NB4 (cell line): ENCODE measurements at places on chromosomes 5 and 9.
A peak's percentile ranks its signal among the peaks of the same experiment; 100 is the strongest.

- DNase-seq, result no peak
These were observed 257.2 kb downstream of the KIF4B start for GRCh38 chr5:155270725-155271124.

- DNase-seq, result no peak
These were observed 228.5 kb downstream of the COMMD10 start for GRCh38 chr5:116313366-116313765.

DNA sequence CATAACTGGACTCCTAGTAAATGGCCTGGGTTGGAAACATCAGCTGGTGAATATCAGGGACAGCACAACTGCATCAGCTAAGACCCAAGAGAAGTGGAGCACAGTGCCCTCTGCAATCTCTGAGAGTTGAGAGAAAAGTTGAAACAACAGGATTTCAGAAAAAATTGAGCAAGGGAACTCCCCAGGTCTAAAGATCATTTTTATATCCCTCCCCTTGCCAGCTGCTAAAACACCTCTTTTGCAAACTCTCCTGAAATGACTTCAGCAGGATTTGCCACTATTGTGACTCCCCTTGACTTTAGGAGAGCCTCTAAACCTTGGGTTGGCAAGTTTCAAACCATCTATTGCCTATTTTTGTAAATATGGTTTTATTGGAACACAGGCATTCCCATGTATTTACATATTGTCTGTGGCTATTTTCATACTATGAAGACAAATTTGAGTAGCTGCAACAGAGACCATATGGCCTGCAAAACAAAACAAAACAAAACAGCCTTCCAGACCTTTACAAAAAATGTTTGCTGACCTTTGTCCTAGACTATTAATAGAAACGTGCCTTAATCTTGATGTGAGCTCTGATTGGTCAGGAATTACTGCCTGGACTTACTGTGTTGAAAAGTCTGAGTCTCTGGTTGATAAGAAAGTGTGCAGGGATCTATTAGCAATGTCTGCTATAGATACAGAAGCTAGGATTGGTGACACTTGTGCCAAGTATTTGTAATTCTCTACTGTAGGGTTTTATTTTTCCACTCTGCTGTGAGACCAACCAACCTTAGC, 37.7 kb upstream of the PLPPR1 start:
- no peak for DNase-seq

DNA sequence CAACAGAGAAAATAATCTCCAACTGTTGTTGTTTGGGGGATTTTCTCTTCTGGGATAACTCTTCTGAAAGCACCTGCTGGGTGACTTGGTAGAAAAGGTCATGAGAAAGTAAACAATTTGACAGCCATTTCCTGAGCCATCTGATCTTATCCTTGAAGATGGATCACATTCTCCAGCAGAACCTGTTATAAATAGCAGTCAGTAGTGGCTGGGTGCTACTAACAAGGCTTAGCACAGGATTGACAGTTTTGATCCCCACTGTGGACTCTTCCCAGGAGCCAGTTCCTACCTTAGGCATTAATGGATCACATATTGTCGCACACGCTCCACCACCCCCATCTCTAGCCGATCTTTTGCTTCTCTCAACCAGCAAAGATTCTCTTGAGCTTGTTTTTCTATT, 220.2 kb downstream of the PLK2 start:
- DNase-seq, result no peak

GRCh38 chr5:15819617-15820016, 319.6 kb downstream of the FBXL7 start:
- no peak for DNase-seq

DNA sequence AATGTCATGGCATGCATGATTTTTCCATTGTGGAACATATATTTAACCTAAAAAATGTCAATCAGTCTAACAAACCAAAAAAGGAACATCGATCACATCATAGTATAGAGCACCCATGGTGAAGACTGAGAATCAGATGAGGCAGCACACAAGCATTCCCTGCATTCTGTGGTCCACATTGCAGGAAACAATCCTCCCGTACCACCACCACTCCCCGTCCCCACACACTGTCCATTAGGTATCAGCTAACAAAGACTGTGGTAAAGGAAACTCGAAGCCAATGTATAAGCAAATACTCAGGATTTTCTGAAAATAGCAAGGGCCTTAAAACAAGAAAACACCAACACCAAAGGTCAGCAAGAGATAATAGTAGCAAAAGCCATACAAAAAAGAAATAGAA, 1104.4 kb upstream of the SEMA6A start:
- no peak for DNase-seq

- peak; percentile 88 for DNase-seq
These were observed 719 bp upstream of the ISCA1 start for GRCh38 chr9:86282979-86283535.

DNA sequence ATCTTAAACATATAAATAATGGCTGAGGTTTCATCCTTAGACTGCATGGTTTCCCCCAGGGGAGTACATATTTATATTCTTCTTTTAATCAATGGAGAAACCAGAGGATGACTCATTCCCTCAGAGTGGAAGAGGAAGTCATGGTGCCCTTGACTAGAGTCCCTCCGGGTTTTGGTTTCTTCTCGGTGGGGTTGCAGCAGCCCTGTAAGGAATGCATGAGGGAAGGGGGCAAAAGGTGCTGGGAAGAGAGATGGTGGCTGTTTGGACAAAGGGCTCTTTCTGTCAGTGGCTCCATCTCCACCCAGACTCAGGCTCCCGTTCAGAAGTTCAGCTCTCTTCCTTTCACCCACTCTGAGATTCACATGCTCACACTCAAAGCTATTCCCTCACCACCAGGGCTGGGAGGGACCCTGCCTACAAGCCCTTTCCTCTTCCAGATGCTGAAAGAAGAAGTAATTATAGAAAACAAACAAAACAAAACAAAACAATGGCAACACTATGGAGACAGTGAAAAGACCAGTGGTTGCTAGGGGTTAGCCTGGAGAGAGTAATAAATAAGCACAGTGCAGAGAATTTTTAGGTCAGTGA, 129.8 kb upstream of the IL12B start:
- DNase-seq, result peak; percentile 85

DNA sequence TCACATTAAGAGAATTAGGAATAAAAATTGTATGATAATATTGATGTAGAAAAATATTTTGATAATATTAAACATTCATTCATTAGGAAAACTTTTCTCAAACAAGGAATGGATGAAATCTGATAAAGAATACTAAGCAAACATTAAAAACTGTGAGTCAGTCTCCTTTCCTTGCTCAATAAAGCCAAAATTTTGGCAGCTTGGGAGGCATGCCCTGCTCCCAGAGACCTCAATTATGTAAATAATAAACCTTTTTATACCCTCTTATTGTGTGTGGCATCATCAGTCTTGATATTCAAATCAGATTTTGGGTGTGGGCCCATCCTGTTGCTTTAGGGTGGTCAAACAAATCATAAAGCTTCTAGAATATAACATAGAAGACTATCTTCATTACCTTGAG, 36.6 kb upstream of the CCL21 start:
- no peak for DNase-seq

- DNase-seq, result peak; percentile 40
These were observed 11.8 kb downstream of the ITGA1 start for GRCh38 chr5:52799358-52799982.

- no peak for DNase-seq
These were observed 23.4 kb downstream of the FLT4 start for GRCh38 chr5:180625791-180626660.

- no peak for DNase-seq
These were observed 149.0 kb downstream of the AOPEP start for GRCh38 chr9:94875300-94876020.

DNA sequence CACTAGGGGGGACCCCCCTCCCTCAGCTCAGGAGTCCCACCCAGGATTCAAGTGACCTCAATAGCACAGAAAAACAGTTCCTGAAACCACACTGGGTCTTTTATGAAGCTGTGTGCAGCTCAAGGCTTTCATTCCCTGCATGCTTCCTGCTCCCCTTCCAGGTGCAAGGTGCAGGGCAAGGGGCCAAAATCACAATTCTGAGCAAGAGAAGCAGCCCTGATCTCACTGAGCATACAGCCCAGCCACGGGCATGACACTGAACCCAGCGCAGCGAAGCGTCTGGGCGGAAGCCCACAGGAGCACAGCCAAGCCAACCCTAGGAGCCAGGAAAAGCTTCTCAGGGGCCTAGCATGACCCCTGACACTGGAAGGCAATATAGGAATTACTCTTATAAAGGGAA, 62.9 kb downstream of the IRX2 start:
- no peak for DNase-seq

DNA sequence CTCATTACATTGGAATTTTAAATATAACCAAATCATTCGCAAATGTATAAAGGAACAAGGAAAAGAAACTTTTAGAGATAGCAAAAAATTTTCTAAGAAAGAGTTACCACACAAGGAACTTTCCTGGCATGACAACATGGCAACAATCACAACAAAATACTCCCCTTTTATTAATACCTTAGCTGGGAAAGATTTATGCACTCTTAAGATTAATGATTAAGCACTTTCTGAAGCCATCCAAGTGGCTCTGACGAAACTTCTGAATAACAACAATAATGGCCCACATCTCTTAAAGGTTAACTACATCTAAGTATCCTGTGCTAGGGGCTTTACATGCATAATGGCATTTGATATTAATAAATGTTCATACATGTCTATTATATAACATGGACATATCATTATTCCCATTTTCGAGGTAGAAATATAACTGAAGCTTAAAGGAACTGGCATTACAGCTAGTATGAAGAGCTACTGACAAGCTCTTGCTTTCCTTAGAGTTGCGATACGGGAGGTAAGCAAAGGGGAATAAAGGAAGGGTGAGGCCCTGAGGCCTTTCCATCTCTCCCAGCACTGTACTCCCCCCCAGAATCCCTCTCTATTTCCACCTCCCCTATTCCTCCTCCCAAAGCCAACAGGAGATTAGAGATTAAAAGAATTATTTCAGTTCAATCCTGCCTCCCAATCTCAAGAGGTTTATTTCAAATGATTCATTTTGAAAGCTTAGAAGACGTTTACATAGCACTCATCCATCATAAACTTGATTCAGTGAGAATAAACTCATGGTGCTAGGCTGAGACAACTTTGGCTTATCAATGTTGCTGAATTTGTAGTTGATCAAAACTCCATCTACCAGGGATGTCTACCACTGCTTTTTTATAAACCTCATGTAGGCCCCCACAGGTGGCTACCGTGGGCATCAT, 9.6 kb downstream of the MTMR12 start:
- no peak for DNase-seq

GRCh38 chr9:110284211-110284844, 28.0 kb upstream of the TXN start:
- DNase-seq, result no peak

GRCh38 chr9:91119142-91119541, 242.6 kb downstream of the AUH start:
- no peak for DNase-seq

- DNase-seq, result peak; percentile 90
These were observed 1.0 kb upstream of the MCC start for GRCh38 chr5:113489299-113489698.

- DNase-seq, result no peak
These were observed 9.4 kb upstream of the RHOBTB3 start for GRCh38 chr5:95721582-95722295.

GRCh38 chr5:16315501-16315900, 135.9 kb upstream of the MARCHF11 start:
- DNase-seq, result no peak

DNA sequence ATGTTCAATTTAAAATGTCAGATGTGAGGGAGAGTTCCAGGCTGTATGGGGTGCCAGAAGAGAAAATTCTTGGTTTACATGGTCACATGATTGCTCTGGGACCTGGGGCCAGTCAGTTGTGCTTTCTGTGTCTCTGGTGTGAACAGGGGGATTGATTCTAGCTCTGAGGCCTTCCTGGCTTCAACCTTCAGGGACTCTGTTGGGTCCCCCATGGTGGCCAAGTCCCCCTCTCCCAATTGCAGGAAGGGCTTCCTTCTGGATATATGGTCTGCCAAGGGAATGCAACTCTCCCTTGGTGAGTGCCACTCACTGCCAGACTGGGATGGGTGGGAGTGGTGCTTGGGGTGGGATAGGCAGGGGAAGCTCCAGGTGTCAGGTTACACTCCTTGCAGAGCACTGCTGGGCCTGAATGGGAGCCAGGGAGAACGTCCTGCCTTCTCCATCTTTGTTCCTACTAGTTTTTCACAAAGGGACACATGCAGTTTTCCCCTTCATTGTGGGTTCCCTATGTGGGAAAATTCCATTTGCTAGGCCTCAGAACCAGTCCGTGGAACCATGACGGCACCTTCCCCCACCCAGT, 153.2 kb downstream of the MELK start:
- no peak for DNase-seq

DNA sequence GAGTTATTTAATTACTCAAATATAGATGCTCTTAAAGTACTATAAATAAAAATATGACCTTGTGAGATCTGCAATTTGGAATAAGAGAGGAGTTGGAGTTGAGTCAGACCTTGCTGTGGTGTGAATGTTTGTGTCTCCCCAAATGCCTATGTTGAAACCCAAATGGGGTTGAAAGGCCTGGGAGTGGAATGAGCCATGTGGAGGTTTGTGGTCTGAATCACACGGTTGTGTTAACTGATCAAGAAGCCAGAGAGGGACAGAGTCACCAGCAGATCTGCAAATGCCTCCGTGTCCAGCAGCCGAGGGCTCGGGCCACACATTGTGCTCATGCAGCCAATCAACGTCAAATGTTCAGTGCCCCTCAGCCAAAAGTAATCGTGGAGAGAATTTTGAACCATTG, 404.4 kb downstream of the ICE1 start:
- no peak for DNase-seq

DNA sequence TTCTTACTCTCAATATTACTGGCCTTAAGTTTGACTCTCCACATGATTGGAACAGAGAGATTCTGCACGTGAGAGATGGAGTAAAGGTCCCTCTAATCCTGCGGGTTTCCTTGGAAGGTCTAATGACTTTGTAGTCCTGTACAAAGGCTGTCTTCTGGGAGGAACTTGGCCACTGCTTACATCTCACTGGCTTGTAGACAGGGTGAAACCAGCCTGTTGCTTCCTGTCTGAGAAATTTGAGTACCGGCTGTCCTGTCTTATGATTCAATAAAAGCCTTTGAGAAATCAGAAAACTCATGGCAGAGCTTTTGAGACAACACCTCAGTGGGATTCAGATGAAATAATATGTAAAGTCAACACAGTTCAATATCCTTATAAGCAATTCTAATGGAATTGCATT, 43.0 kb downstream of the IL31RA start:
- no peak for DNase-seq

DNA sequence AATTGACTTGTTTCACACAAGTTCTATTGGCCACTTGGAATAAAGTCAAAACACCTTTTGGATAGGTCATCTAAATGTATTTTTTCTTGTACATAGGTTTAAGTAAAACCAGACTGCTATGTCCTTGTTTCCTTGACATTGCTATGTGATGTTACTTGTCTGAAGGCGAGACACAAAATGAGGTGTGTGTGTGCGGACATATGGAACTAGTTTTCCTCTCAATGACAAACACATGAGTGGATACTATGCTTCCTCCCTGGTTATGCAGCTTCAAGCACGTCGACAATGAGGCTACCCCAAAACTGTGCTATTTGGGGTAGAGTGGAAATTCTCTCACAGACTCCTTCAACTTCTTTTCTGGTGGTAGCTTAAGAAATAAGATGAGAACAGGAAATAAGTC, 276.8 kb downstream of the GAS1 start:
- no peak for DNase-seq

- no peak for DNase-seq
These were observed 83.6 kb downstream of the SMC2 start for GRCh38 chr9:104177676-104178075.
